ENCODE measurements at places on chromosomes 7 and 10.

DNA sequence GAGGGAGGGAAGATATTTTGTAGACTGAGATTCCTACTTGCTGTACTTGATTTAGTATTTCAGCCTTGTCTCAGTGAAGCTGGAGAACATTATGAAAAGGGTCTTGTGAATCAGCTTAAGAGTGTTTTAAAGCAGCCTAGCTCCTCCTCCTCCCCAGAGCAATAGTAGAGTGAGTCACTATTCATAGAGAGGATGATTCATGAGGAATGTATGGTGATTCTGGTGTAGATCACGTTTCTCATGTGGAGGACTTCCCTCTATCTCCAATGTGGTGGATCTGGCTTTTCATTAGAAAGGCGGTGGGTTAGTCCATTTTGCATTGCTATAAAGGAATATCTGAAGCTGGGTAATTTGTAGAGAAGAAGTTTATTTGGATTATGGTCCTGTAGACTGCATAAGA is 340.1 kb upstream of the CHRM2 start:
- no peak for DNase-seq

DNA sequence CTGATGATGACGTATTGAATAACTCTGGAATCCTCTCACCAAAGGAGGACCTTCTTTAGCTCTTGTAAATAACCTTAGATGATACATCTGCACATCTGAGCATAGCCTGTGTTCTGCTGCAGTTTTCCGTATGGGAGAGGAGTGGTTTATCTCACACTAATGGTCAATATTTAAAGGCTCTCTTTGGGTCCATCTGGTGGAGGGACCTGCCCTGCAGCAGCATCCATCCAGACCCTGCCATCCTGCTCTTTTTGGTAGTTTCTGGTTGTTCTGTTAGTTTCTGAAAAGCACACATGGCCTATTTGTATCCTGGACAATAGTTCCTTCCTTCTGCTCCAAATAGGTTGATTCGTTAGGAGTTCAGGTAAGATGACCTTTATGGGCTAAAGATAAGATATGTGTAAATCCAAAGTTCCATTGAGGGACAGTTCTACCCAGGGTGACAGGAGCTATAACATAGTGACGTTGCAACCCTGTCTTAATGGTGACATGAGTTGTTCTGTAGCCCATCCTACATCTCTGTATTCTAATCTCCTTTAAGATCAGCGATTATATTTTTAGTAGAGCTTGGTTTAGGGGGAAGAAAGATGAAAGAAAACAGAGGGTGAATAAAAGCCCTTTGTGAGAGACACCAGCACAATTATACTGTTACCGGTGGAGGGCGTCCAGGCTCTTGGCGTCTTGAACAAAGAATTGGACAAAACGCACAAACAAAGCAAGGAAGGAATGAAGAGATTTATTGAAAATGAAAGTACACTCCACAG is 60.0 kb upstream of the KLF14 start:
- no peak for DNase-seq

- no peak for DNase-seq
These were observed 89.5 kb downstream of the KCNMA1 start for GRCh38 chr10:77548157-77548556.

GRCh38 chr10:30577048-30577447 is 52.5 kb downstream of the LYZL2 start:
- DNase-seq: no peak

- DNase-seq: no peak
These were observed 46.4 kb upstream of the ECHDC3 start for GRCh38 chr10:11695779-11696178.
